ENCODE measurements at places on chromosomes 2 and 18. TPM values are rescaled to one million over a fixed set of nuclear protein-coding genes. Genes with fewer than 3 reads are reported as not detected.

Gene DCDC2C
- total RNA-seq, result not detected

Gene KATNAL2
- total RNA-seq, result 2.4 TPM

Gene ZNF396
- 2.1 TPM for total RNA-seq

Gene TUBA4B
- not detected for total RNA-seq

Gene IL37
- total RNA-seq, result not detected

Gene CYRIA
- 19.3 TPM for total RNA-seq

Gene DNAJC5G
- not detected for total RNA-seq

Gene C2orf15
- total RNA-seq, result 0.34 TPM

Gene ACMSD
- not detected for total RNA-seq

Gene CGREF1
- 1.3 TPM for total RNA-seq

GRCh38 chr2:139000131-139000785 lies 220.1 kb upstream of the NXPH2 start:
- DNase-seq, result no peak
- H3K27me3 ChIP-seq, result no peaks in the 10 kb centered on the region
- H3K4me1 ChIP-seq, result peaks cover 9% of the 10 kb centered on the region
- no peak overlapping the region for H3K27ac ChIP-seq
- no peak overlapping the region for H3K4me3 ChIP-seq

- H3K4me1 ChIP-seq, result no peaks in the 10 kb centered on the region
- no peaks in the 10 kb centered on the region for H3K27me3 ChIP-seq
- no peak overlapping the region for H3K4me3 ChIP-seq
- H3K27ac ChIP-seq, result no peak overlapping the region
Observed at GRCh38 chr2:21489080-21489479, 365.3 kb downstream of the TDRD15 start.

DNA sequence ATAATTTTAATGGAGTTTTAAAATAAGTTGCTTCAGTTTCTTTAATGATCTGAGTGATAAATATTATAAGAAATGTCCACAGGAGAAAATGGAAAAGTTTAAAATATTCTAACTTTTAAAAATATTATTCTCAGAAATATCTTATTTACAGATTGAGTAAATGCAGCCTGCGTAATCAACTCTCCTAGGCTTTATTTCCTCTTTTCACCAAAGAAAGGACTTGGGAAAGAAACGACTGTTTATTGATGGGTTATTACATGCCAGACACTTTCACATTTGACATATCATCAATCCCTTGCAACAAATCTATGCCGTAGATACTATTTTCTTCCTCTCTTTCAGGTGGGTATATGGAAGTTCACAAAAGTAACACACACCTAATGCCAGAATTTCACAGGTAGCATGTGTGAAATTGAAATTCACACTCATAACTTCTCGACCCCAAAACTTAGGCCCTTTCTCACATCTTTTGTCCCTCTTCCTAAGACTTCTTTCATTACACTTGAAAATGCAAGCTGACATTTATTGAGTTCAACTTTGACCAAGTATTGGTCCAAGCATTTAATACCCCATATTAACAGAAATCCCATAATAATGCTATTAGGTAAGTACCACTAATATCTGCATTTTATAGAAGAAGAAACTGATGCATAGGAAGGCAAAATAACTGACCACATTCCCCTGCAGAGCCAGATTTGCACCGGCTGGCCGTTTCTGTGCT lies 49.2 kb downstream of the MYOM1 start:
- DNase-seq, result no peak
- no peak overlapping the region for H3K4me3 ChIP-seq
- no peaks in the 10 kb centered on the region for H3K27me3 ChIP-seq
- no peaks in the 10 kb centered on the region for H3K4me1 ChIP-seq

DNA sequence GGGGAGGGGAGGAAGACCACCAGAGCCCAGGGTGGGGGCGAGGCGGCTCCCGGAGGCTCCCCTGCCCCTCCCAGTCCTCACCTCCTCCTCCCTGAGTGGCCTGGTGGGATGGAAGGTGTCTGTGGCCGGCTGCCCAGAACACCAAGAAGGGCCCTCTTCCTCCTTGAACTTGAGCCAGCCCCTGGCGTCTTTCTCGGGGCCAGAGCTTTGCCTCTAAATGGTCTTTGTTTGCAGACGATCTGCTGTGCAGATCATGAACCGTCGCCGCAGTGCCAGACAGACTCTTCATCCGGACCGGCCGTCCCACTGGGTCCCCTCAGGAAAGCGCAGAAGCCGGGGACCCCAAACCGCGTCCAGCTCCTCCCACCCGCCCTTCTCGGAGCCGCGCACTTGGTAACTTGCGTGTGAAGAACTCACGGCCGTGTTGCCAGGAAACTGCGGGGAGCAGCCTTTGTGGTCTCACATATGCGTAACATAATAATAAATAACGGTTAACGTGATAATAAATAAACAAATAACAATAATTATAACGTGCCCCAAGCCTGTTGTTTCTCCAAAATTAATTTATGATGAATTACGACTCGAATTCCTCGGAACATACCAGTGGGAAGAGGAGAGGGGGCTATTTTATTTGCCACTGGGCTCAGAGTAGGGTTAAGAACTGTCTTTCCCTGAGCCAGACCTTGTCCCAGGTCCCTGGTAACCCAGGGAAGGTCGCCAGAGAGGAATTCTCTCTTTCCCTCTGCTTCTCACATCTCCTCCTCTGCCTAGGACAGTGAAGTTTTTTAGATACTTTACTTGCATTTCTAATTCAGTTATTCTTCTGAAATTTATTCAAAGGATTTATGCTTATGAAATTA lies 41.0 kb downstream of the PTGR3 start:
- peaks cover 4% of the 10 kb centered on the region for H3K36me3 ChIP-seq
- H3K27ac ChIP-seq, result no peak overlapping the region
- peaks cover 4% of the 10 kb centered on the region for H3K27me3 ChIP-seq

GRCh38 chr2:160920791-160921303 lies 239.4 kb upstream of the TANK start:
- H3K27me3 ChIP-seq, result peaks cover 2% of the 10 kb centered on the region
- no peak overlapping the region for H3K4me3 ChIP-seq

- H3K4me3 ChIP-seq, result no peak overlapping the region
- no peaks in the 10 kb centered on the region for H3K4me1 ChIP-seq
- no peak overlapping the region for H3K27ac ChIP-seq
- H3K27me3 ChIP-seq, result peaks cover 4% of the 10 kb centered on the region
- DNase-seq, result no peak
- no peaks in the 10 kb centered on the region for H3K36me3 ChIP-seq
Observed at GRCh38 chr2:218832520-218832919, 917 bp upstream of the PRKAG3 start.

- H3K4me3 ChIP-seq, result peak overlapping the region; percentile 97
- H3K4me1 ChIP-seq, result peaks cover 10% of the 10 kb centered on the region
- peak overlapping the region; percentile 100 for H3K27ac ChIP-seq
- peak; percentile 56 for DNase-seq
Observed at GRCh38 chr2:113888641-113889470, 1.0 kb upstream of the ACTR3 start.

DNA sequence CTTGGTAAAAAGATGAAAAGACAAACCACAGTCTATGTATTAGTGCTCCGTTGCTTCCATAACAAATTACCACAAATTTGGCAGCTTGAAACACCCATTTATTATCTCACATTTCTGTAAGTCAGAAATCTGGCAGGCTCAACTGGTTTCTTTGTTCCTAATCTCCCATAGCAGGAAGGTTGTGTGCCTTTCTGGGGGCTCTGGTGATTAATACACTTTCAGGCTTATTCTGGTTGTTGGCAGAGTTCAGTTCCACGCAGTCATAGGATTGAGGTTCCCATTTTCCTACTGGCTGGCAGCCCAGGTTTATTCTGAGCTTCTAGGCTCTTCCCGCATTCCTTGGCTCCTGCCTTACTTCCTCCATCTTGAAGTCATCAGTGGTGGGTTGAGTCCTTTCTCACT lies 189.3 kb downstream of the ANAPC1 start:
- H3K4me3 ChIP-seq, result no peak overlapping the region
- DNase-seq, result no peak
- peaks cover 4% of the 10 kb centered on the region for H3K4me1 ChIP-seq
- H3K27me3 ChIP-seq, result no peaks in the 10 kb centered on the region
- H3K36me3 ChIP-seq, result peaks cover 10% of the 10 kb centered on the region
- H3K27ac ChIP-seq, result no peak overlapping the region

DNA sequence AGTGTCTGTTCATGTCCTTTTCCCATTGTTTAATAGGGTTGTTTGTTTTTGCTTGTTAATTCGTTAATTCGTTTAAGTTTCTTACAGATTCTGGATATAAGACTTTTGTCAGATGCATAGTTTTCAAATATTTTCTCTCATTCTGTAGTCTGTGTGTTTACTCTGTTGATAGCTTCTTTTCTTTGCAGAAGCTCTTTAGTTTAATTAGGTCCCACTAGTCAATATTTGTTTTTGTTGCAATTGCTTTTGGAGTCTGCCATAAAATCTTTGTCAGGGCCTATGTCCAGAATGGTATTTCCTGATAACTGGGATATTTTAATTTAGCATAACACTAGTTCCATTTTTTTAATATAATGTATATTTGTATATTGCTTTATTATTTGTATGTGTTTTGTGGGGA lies 1380.1 kb downstream of the SUCLG1 start:
- H3K36me3 ChIP-seq, result no peaks in the 10 kb centered on the region
- no peak overlapping the region for H3K4me3 ChIP-seq
- no peak for DNase-seq
- no peaks in the 10 kb centered on the region for H3K27me3 ChIP-seq

GRCh38 chr2:65393743-65394422 lies 38.5 kb downstream of the SPRED2 start:
- H3K27me3 ChIP-seq, result no peaks in the 10 kb centered on the region
- no peak overlapping the region for H3K4me3 ChIP-seq
- DNase-seq, result no peak
- H3K27ac ChIP-seq, result no peak overlapping the region
- H3K36me3 ChIP-seq, result no peaks in the 10 kb centered on the region

DNA sequence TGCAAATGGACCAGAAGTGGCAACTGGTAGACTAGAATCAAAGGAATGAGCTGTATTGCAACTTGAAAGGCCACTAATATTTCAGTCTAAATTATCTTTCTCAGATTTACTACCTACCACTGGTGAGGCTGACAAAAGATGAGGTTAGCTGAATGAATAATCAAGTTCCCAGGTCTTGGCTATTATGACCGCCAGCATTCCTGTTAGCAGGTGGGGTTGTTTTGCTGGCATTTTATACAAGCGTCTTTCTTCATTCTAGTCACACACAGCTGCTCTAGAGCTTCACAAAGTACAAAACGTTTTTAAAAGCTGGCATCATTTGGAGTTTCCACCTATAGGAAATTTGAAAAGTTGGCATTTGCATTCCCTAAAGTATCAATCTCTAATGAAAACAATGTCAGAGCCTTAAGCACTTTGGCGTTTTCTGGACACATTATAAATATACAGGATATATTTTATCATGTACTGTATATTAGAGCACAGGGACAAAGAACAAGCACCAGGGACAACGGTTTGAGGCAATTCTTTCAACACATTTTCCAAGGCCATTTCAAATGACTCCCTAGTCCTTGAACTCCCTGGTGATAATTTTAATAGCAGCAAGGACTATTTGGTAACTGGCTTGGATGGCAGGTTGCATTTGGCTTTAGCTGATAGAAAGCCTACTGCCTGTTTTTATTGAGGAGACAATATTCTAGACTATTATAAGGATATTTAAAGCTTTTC lies 410.2 kb upstream of the CHST9 start:
- peaks cover 2% of the 10 kb centered on the region for H3K27me3 ChIP-seq
- DNase-seq, result no peak
- H3K36me3 ChIP-seq, result no peaks in the 10 kb centered on the region
- H3K4me3 ChIP-seq, result no peak overlapping the region
- H3K4me1 ChIP-seq, result peaks cover 5% of the 10 kb centered on the region

Measured in glutamatergic neuron (in vitro differentiated cells).